ENCODE measurements at places on chromosomes 2 and 18.

DNA sequence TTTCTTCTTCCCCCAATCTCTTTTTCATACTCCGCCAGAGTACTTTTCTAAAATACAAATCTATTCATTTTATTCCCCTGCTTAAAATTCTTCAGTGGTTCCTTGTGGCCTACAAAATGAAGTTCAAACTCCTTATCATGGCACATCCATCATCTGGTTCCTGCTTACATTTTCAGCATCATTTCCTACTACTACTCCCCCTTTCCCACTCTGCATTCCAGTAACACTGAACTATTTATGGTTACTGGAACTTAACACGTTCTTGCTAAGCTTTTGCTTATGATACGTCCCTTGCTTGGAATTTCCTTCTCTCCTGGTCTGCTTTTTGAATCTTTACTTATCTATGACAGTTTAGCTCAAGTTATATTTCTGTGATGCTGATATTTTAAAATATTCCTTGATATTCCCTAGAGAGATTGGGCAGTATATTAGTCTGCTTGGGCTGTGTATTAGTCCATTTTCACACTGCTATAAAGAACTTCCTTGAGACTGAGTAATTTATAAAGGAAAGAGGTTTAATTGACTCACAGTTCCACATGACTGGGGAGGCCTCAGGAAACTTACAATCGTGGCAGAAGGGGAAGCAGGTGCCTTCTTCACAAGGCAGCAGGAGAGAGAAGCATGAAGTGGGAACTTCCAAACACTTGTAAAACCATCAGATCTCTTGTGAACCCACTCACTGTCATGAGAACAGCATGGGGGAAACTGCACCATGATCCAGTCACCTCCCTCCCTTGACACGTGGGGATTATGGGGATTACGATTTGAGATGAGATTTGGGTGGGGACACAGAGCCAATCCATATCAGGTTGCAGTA, 53.2 kb downstream of the BMPR2 start:
- DNase-seq: no peak

- DNase-seq: no peak
Measured at GRCh38 chr2:228956701-228957474, 314.2 kb downstream of the PID1 start.

DNA sequence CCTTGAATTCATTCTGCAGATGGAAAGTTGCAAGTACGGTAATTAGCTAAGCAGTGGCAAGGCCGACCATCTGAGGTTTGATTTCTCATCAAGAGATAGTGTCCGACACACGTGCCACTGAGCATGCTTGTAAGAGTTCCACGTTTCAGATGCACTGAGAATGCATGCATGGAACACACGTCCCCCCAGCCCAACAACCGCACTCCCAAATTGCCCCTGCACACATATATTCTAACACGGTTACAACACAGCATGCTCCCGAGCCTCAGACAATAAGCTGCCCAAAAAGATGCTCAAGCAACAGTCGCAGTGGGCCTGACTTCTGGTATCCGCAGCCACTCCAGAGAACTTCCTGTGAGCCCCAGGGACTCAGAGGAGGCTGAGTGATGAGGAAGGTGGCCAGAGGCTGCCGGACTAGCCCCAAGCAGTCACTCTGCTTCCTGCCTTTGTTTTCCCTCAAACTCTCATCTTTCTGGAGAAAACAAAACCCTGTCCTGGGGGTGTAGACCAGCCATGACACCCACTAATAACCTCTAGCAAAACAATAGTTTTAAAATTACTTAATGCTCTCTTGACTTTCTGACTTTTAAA, 204.0 kb downstream of the TGIF1 start:
- DNase-seq: no peak

DNA sequence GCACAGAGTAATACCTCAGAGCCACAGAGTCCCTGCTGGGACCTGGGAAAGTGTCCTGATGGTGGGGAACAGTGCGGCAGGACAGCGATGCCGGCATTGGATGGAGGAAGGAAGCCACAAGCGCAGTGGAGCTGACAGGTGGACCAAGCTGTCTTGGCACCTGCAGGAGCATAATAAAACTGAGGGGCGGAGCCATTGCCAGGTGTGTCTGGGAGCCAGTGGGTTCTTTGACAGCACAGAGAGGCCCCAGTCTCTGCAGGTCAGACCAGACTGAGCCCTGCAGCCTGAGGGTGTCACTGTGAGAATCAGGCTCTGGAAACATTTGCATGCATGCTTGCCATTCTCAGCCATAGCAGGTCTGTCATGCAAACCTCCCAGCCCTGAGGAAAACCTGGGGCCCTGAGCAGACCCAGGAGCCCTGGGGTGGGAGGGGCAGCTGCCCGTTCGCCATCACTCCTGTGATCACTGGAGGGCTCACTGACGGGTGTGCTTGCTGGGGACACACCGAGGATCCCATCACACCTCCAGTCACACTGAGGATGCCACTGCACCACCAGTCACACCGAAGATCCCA, 210.5 kb upstream of the HDAC4 start:
- no peak for DNase-seq

GRCh38 chr2:242020196-242021004, 150.9 kb downstream of the RTP5 start:
- DNase-seq: no peak

GRCh38 chr2:200136655-200137054, 169.8 kb upstream of the SPATS2L start:
- DNase-seq: no peak

DNA sequence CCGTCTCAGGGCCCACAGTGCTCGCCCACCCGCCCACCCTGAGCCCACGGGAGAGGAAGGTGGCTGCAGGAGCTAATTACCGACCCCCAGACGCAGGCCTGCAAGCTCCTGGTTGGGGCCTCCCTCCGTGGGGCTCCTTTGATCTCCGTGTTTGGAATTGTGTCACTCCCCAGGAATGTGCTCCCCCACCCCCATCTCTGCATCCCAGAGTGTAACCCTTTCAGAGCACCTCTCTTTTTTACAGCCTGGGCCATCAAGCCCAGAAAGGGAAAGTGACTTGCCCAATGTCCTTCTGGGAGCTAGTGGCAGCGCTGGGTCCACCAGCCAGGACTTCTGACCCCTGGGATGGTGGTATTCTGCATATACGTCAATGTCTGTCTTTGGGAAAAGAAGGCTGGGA, 335.1 kb downstream of the CYRIA start:
- no peak for DNase-seq

DNA sequence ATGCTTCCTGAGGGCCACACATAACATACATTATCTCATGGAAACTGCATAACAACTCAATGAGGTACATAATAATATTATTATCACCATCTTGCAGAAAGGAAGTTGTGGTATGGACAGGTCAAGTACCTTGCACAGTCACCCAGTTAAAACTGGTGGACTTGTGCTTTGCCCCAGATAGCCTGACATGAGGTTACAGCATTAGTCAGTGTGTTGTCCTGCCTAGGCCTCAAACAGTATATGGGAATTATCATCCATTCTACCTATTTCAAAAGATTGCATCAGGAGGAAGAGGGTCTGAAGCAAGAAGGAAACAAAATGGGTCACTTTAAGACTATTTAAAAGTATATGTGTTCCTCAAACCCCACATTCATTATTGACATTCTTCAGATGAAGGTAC, 5.4 kb upstream of the ANTXR1 start:
- DNase-seq: no peak

DNA sequence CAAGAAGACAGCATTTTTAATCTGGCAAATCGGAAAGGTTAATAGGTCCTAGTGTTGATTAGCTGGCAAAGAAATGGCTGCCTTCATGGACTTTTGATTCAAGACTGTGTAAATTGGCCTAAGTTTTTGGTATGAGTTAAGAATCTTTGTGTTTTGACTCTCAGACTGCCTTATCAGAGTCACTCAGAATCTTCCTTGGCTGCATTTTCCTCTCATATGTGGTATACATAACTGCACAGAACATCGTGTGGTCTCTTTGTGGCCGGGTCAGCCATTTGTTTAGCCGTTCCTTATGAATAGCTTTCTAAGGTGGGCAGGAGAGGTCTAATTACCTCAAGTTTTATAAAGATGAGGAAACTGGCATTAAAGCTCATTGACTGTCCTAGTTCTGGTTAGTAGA, 30.1 kb downstream of the CAB39 start:
- DNase-seq: no peak

DNA sequence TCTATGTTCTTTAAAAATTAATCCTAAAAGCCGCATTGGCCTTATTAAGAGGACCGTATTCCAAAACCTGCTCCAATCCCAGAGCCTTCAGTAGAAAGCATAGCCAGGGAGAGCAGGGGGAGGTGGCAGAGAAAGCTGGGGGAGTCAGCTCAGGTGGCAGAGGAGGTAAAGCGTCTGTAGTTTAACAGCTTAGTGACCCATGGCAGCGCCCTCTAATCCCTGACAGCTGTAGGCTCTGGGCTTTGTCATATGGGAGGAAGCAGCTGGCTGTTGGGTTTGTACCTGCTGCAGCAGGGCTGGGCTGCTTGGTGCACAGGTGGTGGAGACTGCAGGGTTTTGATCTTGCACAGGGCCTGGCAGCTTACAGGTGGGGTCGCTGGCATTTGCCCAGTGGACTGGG, 50.6 kb downstream of the THNSL2 start:
- DNase-seq: no peak

GRCh38 chr2:171956135-171956825, 34.0 kb downstream of the HAT1 start:
- DNase-seq: no peak

DNA sequence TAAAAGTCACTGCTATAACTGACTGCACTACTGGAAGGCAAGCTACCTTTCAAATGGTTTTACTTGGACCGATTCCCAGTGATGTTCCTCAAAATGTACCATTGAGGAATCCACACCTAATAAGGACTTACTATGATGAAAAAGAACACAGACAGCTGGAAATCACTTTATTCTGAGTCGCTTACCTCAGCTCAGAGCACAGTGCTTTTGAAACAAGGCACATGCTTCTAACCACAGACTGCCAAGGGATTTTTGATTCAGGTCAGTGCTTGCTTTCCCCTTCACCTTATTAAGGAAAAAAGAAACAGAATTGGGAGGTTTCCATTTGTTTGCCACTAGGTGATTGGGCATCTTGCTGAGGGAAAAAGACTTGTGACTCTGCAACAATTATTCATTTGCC, 707.5 kb upstream of the FSHR start:
- no peak for DNase-seq

DNA sequence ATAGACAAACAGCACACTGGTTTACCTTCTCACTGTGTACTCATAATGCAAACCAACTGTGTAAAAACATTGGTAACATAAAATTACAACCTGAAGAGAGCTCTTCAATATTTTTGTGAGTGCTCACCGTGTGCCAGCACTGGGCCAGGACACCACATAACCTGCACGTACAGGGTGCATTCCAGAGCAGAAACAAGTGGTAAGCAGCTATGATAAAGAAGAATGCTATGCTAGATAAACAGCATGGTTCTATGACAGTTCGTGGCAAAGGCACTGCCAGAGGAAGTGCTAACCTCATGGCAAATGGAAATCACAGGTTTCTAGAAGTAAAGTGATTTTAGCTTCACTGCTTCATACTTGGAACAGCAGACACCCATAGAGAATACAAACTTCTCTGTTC, 343.5 kb downstream of the MTX2 start:
- no peak for DNase-seq

All from activated gamma-delta T cell treated with anti-CD3 and anti-CD28 coated beads, Interleukin-2, amount 50 U/mL, for 16 hours (primary cell).